ENCODE measurements at places on chromosomes 12 and 14.

GRCh38 chr14:78455896-78456435 lies 285.8 kb downstream of the NRXN3 start:
- DNase-seq = no peak

DNA sequence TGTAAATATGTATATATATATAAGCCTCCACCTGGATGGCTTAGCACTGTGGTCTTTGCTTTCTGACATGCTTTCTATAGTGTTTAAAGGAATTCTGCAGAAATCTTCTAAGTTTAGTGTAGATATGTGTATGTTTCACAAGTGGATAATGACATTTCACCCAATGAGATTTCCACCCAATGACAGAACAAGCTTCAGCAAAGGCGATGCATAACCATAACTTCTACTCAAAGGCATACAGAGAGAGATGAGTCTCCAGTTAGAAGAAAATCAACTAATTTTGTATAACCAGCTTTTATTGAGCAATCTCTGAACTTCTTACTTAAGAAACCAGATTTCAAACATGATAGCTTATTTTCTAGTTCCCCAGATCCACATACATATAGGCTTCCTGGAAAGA lies 134.0 kb downstream of the DYRK2 start:
- DNase-seq = no peak

DNA sequence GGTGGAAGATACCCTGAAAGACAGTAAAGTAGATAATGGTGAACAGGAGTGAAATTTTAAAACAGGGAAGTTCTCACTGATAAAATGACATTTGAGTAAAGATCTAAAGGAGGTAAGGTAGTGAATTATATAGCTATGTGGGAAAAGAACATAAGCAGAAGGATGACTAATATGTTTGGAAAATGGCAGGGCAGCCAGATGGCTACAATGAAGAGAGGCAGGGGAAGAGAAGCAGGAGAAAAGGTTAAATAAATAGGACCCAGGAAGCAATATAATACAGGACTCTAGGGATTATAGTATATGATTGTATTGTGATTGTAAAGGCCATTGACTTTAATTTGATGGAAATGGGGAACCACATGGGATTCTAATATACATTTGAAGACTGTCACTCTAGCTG lies 33.0 kb downstream of the SCFD1 start:
- DNase-seq = no peak

- no peak for DNase-seq
These were observed 69.4 kb downstream of the ACSM4 start for GRCh38 chr12:7373226-7373625.

- no peak for DNase-seq
These were observed 43.9 kb upstream of the PCED1B start for GRCh38 chr12:47035484-47035883.

GRCh38 chr12:65099182-65099581 lies 21.9 kb downstream of the WIF1 start:
- DNase-seq = no peak

DNA sequence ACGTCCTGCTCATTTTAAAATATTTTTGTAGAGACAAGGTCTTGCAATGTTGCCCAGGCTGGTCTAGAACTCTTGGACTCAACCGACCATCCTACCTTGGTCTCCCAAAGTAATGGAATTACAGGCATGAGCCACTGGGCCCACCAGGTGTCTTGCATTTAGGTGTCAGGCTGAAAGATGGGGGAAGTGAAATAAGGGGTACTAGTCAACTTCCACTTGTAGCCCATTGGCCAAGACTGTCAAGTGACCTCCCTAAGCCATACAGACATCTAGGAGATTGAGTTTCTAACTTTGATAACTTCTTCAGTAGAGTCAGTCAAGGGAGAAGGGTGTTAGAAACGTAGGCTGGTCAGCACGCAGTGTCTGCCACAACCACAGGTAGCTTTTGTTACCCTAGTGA lies 32.0 kb downstream of the ARF6 start:
- no peak for DNase-seq

DNA sequence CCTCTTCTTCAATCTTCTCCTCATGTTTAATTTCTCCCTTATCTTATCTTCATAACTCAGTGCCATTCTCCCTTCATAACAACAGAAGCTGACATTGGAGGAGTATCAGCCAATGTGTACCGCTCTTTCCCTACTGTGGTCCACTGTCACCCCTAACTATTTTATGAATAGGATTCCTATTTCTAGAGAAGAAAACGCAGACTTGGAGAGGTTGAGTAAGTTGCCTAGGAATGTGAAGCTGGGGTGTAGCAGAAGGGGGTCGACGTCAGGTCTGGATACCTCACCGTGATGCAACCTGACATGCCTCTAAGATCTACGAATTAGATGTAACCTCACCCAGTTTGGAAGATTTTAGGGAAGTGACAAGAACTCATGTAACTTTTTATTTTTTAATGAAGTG lies 17.1 kb downstream of the LMO3 start:
- DNase-seq = no peak

- DNase-seq = no peak
These were observed 99.7 kb downstream of the WSCD2 start for GRCh38 chr12:108228746-108229145.

DNA sequence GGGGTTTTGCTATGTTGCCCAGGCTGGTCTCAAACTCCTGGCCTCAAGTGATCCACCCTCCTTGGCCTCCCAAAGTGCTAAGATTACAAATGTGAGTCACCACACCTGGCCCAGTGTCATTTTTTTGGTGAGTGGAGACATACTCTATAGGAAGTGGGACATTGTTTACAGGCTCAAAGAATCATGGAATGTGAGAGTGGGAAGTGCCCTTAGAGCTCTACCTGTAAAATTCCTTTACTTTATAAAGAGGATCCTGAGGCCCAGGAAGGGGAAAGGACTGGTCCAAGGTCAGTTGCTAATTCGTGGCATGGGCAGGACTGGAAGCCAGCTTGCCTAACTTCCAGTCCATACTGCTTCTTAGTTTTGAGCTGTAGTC lies 8.7 kb upstream of the ADCK1 start:
- no peak for DNase-seq

GRCh38 chr14:99946652-99947489 lies 118.4 kb upstream of the EVL start:
- DNase-seq = peak; percentile 60

DNA sequence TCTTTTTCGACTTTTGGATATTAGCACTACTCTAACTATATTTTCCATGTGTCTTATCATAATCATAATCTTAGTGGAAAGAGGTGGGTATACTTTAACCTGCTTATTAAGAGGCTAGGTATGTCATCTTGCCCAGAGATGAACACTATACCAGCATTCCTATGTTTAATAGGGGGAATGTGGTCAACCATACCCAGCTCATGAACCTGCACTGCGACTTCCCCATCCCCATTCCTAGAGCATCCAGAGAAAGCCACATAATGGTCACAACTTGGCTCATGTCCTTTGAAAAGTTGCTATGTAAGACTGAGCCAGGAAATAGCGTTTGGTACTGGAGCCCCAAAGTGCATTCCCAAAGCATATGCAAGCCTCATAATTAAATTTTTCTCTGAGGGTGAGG lies 55.2 kb downstream of the TMCC3 start:
- no peak for DNase-seq

- no peak for DNase-seq
These were observed 33.4 kb upstream of the TXNRD1 start for GRCh38 chr12:104182144-104182543.

GRCh38 chr14:62994096-62994495 lies 51.2 kb downstream of the KCNH5 start:
- DNase-seq = no peak

DNA sequence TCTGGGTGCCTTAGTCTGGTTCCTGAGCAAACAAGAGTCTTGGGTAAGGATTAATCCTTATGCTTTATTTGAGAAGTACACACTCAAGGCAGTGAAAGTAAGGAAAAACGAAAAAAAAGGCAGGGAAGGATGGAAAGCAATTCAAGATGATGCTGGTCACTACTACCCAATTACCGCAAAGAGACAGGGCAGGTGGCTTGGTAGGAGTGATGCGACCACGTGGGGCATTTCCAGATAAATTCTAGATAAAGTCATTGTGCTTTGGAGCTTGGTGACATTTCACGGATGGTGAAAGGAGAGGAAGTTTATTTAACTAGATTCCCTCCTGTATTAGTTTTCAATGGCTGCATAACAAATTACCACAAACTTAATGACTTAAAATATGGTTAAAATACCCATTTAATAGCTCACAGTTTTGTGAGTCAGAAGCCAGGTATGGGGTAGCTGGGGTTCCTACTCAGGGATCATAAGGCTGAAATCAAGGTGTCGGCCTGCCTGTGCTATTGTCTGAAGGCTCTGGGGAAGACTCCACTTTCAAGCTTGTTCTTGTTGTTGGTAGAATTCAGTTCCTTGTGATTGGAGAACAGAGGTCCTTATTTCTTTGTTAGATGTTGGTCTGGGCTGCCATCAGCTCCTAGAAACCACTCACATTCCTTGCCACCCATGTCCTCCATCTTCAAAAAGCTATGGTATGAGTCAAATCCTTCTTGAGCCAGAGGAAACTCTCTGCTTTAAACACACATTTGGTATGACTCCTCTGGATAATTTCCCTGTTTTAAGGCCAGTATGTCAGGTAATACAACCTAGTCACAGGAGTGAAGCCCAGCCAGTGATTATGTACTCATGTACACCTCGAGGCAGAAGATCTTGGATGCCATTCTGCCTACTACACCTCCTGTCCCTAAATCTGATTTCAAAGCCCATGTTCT lies 5.6 kb upstream of the HMGA2 start:
- DNase-seq = no peak

- DNase-seq = no peak
These were observed 1046.6 kb upstream of the USP15 start for GRCh38 chr12:61213646-61214045.

GRCh38 chr12:69000540-69001243 lies 67.7 kb upstream of the CPM start:
- DNase-seq = no peak

DNA sequence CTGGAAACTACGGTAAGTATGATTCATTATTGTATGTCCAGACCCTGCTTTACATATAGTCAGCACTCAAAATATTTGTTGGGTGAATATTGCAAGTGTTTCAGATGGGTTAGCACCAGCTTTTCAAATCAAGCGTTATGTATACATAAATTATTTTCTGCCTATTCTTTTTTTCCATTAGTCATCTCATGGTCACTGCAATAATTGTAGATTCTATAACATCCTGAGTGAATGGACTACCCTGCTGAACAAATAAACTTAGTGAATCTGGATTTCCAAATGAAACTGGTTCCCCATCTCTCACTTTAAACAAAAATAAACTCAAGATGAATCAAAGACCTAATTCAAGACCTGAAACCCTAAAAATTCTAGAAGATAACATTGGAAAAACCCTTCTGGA lies 152.3 kb downstream of the DIO2 start:
- DNase-seq = no peak

GRCh38 chr14:85728476-85729065 lies 198.6 kb downstream of the FLRT2 start:
- DNase-seq = no peak

DNA sequence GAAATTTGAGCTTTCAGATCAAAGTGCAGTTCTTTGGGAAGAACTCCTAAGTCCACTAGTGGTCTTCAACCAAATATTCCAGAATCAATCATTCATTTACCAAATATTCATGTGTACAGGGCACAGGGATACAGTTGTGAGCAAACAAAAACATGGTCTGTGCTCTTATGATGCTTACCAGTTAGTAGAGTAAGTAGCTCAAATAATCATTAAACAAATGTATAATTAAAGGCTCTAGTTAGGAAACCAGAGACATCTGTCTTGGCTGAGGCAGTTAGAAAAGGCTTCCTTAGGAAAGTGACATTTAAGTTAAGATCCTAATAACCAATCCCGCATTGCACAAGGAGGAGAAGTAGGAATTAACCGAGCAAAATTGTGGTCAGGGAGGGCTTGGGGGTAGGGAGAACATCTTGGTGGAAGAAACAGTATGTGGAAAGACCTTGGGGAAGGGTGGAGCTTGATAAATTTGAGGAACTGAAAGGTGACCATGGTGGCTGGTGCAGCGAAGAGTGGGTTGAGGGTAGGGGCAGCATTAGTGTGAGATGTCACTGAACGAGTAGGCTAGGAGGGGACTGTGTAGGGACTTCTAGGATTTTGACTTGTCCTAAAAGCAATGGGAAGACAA lies 40.0 kb downstream of the PEBP1 start:
- no peak for DNase-seq

DNA sequence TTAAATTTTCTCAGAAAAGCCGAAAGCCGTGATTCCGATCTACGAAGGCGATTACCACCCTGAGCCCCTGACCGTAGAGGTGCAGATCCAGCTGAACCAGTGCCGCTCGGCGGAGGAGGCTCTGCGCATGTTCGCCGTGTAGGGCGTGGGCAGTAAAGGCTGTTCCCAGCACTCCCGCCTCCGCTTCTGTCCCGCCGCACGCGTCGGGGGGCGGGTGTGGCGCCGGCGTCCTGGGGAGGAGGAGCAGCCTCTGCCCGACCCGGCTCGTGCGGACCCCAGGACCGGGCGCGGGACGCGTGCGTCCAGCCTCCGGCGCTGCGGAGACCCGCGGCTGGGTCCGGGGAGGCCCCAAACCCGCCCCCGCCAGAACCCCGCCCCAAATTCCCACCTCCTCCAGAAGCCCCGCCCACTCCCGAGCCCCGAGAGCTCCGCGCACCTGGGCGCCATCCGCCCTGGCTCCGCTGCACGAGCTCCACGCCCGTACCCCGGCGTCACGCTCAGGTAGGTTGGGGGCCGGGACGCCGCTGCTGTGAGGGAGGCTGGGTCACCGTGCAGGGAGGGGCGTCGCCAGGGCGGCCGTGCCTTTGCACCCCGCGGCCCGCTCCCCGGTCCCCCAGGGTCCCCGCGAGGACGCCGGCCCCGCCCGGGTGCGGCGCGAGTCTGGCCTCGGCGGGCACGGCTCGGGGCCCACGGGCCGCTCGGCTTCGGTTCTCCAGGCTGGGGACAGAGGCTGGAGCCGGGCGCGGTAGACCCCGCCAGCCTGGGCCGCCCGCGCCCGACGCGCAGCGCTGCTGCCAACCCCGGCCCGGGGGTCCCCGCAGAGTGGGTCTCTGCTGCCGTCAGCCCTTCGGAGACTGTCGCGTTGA lies at the start of gene B3GNT4:
B3GNT4 (plus strand) TSS at position 409 of the 866 bp plus-strand sequence. CDS start 910 bp downstream, outside the sequence.
- no peak for DNase-seq

DNA sequence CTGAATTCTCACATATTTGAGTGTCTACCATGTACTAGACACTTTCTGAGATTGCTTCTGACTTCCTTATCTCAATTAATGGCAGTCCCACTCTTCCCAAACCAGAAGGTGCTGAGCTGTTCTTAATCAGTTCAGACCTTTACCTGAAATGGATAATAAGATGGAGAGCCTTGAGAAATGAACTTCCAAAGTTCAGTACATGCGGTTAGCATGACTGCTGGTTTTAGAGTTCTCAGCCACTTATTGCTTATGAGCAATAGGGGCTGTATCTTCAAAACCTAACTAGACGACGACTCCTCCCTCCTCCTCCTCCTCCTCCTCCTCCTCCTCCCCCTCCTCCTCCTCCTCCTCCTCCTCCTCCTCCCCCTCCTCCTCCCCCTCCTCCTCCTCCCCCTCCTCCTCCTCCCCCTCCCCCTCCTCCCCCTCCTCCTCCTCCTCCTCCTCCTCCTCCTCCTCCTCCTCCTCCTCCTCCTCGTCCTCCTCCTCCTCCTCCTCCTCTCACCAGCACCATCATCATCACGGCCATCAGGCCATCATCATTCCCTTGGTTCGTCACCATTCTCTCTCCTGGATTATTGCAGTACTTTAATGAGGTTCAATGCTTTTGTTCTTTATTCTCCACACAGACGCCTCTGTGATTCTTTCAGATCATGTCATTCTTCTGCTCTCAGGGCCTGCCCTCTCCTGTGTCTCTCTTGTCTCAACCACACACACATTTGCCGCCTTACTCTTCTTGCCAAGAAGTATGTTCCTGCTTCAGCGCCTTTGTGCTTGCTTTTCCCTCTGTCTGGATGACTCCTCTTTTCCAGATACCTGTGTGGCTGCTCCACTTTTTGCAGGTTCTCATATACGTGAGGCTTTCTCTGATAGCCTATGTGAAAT lies 2.7 kb downstream of the PCNX1 start:
- no peak for DNase-seq

GRCh38 chr12:75965661-75966060 lies 65.9 kb downstream of the PHLDA1 start:
- no peak for DNase-seq
